ENCODE measurements at places on chromosomes 5 and 9.

DNA sequence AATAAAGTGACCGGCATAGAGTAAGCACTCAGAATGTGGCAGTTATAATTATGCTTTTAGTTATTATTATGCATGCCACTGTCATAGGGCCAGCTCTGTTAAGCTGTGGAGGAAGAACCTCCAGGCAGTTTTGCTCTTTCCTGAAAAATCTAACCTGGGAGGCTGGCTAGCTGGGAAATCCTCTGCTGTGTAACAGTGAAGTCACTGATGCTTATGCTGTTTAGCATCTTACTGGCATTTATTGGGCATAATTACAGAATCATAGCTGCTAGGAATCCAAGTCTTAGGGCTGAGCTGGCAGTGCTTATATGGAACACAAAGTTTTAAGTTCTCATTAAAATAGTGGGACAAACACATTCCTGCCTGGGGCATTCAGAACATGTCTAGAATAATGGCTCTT is 5.5 kb upstream of the GSN start:
- DNase-seq = no peak

- DNase-seq = no peak
Observed at GRCh38 chr9:96411129-96411838, 6.9 kb downstream of the ZNF367 start.

DNA sequence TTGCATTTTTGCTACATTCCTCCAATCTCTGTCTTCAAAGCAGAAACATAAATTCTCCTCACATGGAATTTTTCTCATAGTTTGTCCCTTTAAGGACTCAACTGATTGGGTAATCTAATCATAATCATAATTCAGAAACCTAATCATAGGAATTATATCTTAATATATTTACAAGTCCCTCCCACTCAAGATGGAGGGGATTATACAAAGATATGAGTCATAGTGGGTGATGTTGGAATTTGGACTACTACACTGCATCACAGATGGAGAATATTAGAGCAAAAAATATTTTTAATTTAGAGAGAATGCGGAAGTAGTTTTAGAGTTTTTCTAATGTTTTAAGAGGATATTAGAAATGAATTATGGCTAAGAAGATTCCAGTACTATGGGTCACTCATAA is 1034.0 kb downstream of the DTWD2 start:
- no peak for DNase-seq

DNA sequence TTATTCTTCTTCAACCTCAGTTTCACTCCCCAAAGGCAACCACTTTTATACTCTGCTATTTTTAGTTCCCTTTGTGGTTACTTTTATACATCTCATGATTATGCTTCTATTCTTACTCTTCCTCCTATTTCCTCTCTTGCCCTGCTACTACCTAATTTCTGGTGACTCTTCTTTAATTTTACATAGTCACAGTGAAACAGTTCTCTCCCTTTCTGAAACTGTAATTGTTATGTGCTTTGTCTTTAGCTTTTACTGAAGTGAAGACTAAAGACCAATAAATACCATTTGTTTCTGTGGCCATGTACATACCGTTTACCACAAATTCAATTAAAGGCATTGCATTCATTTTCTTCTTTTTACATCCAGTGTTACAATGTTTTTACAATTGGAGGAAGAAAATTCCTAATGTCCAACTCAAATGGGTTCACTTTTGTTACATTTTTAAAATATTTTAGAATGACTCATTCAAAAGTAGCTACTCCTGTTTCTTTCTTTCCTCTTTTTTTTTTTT is 410.6 kb downstream of the PSAT1 start:
- no peak for DNase-seq

DNA sequence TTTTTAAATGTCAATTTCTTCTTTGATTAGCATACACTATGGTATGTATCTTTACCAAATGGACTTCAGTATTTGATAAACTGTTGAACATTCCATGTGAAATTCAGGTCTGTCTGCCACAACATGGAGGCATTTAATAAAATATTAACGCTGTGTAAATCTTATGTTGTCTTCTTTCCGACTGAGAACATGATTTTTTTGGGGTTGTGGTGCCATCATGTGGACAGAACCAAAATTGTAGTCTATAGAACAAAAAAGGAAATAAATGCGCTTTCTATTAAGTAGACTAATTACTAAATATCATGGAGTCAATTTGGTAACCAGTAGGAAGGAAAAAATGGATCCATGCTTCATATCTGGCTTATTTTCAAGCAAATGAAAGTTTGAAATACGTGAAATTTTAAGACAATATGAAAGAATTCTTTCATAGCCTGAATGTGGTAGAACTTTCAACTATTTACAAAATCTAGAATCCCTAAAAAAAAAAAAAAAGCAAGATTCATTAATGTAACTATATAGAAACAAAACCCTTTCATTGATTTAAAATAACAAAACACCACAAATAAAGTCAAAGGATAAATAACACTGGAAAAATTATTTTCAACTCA is 2.8 kb upstream of the PLK2 start:
- no peak for DNase-seq

GRCh38 chr5:178104492-178104891 is 8.8 kb upstream of the N4BP3 start:
- no peak for DNase-seq
